Spinal cord (tissue), 10 donors: ENCODE measurements at places on chromosomes 12 and 14. TPM values are rescaled to one million over a fixed set of nuclear protein-coding genes. Genes with fewer than 3 reads are reported as not detected.

DNA sequence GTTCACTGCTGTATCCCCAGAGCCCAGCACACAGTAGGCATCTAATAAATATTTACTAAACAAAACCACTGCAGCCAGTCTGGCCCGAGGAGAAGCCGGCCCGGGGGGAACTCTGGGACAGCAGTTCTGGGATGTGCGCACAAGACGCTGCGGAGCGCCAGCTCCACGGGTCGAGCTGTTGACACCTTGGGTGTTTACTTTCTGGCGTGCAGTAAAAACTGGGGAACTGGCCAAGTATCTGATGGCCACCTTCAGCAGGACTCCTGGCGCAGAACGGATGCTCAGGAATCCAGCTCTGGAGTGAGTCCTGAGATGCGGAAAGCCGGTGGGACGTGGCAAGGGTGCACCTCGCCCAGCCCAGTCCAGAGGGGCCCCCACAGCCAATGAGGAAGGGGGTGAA is 65.6 kb downstream of the NCOR2 start:
- DNase-seq = no peak
- H3K27ac ChIP-seq = peak overlapping the region; percentile 67
- peaks cover 95% of the 10 kb centered on the region for H3K4me1 ChIP-seq
- H3K4me3 ChIP-seq = no peak overlapping the region
- H3K27me3 ChIP-seq = no peaks in the 10 kb centered on the region
- H3K36me3 ChIP-seq = peaks cover 43% of the 10 kb centered on the region

- no peaks in the 10 kb centered on the region for H3K36me3 ChIP-seq
- no peaks in the 10 kb centered on the region for H3K27me3 ChIP-seq
Measured at GRCh38 chr14:75373616-75374015, 54.2 kb upstream of the JDP2 start.

DNA sequence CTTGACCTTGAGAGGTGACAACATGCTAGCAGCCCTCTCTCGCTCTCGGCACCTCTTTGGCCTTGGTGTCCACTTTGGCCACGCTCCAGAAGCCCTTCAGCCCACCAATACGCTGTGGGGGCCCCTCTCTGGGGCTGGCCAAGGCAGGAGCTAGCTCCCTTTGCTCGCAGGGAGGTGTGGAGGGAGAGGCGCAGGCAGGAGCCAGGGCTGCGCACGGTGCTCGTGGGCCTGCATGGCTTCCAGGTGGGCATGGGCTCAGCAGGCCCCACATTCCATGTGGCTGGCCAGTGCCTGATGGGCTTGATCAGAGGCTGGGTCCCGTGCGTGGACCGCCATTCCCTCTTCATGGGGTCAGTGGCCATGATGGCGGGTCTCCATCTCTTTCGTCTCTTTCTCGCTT is 1237.0 kb upstream of the USP15 start:
- no peaks in the 10 kb centered on the region for H3K4me1 ChIP-seq
- no peak overlapping the region for H3K27ac ChIP-seq
- H3K36me3 ChIP-seq = no peaks in the 10 kb centered on the region
- DNase-seq = no peak
- H3K27me3 ChIP-seq = no peaks in the 10 kb centered on the region
- H3K4me3 ChIP-seq = no peak overlapping the region

GRCh38 chr14:101349108-101349507 is 212.2 kb upstream of the DIO3 start:
- no peaks in the 10 kb centered on the region for H3K36me3 ChIP-seq
- H3K4me3 ChIP-seq = no peak overlapping the region
- no peaks in the 10 kb centered on the region for H3K4me1 ChIP-seq
- no peaks in the 10 kb centered on the region for H3K27me3 ChIP-seq
- DNase-seq = no peak

DNA sequence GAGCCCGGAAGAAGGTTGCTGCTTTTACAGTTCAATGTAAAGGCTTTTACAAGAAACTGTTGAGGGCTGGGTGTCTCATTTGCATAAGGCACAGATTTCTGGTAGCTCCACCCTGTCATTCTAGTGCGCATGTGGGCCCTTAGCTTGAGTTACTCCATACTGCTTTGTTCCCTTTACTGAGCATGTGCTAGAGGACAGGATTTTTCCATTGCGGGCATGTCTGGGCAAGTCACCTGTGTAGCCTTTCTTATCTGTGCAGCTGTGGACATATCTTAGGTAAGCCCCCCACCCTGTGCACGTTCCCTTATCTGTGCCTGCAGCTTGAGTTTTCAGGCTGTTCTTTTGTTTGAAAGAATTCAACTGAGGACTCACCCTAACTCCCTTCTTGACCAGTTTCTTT is 56.2 kb upstream of the ARHGAP5 start:
- no peak overlapping the region for H3K27ac ChIP-seq
- H3K4me1 ChIP-seq = peaks cover 4% of the 10 kb centered on the region
- no peaks in the 10 kb centered on the region for H3K27me3 ChIP-seq
- no peak overlapping the region for H3K4me3 ChIP-seq
- no peaks in the 10 kb centered on the region for H3K36me3 ChIP-seq

- H3K27ac ChIP-seq = peak within 1 kb of the TSS; percentile 100
- DNase-seq = peak; percentile 96
- no peaks in the 10 kb centered on the region for H3K27me3 ChIP-seq
- peaks cover 11% of the 10 kb centered on the region for H3K4me1 ChIP-seq
- H3K36me3 ChIP-seq = no peaks in the 10 kb centered on the region
- H3K4me3 ChIP-seq = peak within 1 kb of the TSS; percentile 76
Measured at GRCh38 chr14:31207755-31208545, at the start of gene HECTD1. TSS of gene HECTD1 (minus strand) at chr14:31207793. CDS start at chr14:31205936, 1,857 bp downstream.

GRCh38 chr14:91171291-91171690 is 57.4 kb downstream of the DGLUCY start:
- no peak for DNase-seq
- peak overlapping the region; percentile 69 for H3K27ac ChIP-seq
- H3K36me3 ChIP-seq = peaks cover 43% of the 10 kb centered on the region
- H3K4me3 ChIP-seq = no peak overlapping the region
- H3K27me3 ChIP-seq = no peaks in the 10 kb centered on the region

GRCh38 chr12:47881826-47882427 is 22.9 kb downstream of the VDR start:
- no peak overlapping the region for H3K27ac ChIP-seq
- H3K36me3 ChIP-seq = no peaks in the 10 kb centered on the region
- DNase-seq = no peak
- peaks cover 2% of the 10 kb centered on the region for H3K27me3 ChIP-seq
- H3K4me1 ChIP-seq = peaks cover 17% of the 10 kb centered on the region

GRCh38 chr12:51285843-51286242 is 15.6 kb upstream of the SMAGP start:
- no peak for DNase-seq
- H3K27me3 ChIP-seq = no peaks in the 10 kb centered on the region
- no peaks in the 10 kb centered on the region for H3K36me3 ChIP-seq

DNA sequence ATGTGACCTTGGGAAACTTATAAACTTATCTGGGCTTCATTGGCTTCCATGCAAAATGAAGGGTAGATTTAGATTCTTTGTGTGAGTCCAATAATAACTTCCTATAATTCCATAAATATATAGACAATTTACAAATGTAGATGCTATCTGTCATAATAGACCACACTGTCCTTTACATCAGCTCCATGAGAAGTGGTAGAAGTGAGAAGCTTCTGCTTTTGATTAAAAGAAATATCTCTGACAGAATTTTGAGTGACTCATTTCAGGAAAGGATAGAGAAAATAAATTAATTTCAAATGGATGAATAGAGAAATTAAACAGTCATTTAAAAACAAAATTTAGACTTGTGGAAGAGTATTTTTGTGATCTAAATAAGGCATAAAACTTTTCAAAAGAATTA is 329.7 kb upstream of the ATP2B1 start:
- H3K27ac ChIP-seq = no peak overlapping the region
- H3K4me1 ChIP-seq = no peaks in the 10 kb centered on the region
- no peak overlapping the region for H3K4me3 ChIP-seq
- no peaks in the 10 kb centered on the region for H3K27me3 ChIP-seq

GRCh38 chr14:28703482-28703881 is 63.1 kb upstream of the FOXG1 start:
- H3K36me3 ChIP-seq = no peaks in the 10 kb centered on the region
- H3K27me3 ChIP-seq = no peaks in the 10 kb centered on the region
- no peak for DNase-seq

DNA sequence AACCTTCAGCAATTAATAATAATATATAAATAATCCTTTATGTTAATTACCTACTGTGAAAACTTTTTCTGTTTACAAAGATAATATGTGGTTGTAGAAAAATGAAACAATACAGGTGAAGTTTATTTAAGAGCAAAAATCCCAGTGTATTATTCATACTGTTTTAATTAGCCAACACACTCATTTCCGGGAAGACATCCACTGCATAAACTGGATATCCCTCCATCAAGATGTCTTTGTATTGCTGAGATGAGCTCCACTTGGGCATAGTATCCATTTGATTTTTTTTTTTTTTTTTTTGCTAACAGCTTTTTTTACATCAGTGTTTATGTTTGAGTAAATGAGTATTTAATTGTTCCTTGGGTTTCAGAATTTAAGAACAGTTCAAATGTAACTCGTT is 13.7 kb upstream of the DERA start:
- H3K4me3 ChIP-seq = no peak overlapping the region
- no peaks in the 10 kb centered on the region for H3K4me1 ChIP-seq
- no peak for DNase-seq
- H3K27me3 ChIP-seq = no peaks in the 10 kb centered on the region
- H3K36me3 ChIP-seq = peaks cover 27% of the 10 kb centered on the region

DNA sequence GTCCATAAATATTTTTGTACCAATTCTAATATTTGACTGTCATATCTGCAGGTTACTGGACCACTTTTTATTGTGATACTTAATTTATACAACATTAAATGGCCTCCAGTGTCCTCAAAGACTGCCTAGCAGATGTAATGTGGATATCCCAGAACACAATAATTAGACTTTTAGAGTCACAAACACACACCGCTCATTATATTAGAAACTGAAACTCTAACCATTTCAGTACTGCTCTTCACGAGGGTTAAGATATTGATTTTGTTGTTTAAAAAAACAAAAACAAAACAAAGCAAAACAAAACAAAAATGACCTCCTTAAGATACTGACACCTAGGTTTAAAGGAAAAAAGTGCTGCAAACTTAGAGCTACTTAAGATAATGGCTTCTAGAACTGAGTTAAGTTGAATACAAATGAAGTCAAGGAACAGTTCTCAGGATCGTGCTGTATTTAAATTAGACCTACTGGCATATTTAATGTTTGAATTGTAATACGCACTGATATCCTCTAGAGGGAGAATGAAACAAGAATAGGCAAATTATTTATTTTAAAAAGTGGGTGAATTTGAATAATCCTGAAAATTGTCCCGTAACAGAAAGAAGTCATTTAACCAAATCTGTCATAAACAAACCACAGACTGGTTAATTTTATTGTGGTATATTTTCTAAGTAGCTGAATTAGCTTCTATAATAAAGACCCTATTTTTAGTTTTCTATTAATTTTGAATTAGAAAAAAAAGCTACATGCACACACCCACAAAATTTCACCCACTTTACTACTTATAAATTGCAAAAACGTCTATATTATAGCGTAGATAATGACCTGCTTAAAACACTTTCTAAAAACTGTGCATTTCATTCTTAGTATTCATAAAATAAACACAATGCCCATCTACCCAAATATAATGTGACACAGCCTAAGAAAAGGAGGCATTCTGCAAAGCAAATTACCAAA is 395.2 kb upstream of the DCN start:
- H3K27me3 ChIP-seq = no peaks in the 10 kb centered on the region
- DNase-seq = no peak
- no peaks in the 10 kb centered on the region for H3K36me3 ChIP-seq
- peak overlapping the region; percentile 62 for H3K27ac ChIP-seq

DNA sequence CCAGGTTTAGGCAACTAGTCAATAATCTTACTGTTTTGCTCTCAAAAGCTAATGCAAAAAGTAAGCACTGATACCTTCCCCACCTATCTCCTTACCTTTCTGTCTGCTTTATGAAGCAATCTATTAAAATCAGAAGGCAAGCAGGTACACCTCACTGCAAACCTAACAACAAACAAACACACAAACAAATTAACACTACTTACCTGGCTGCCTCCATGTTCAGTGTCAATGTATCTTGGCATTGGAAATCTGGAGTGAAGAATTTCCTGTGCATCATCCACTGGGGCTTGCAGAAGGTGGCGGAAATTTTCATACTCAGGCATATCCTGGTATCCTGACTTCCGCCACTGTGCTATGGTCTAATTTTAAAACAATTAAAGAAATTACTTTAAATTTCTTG is 62.5 kb downstream of the SEC23A start:
- no peaks in the 10 kb centered on the region for H3K4me1 ChIP-seq
- H3K36me3 ChIP-seq = no peaks in the 10 kb centered on the region
- no peak for DNase-seq
- no peaks in the 10 kb centered on the region for H3K27me3 ChIP-seq
- no peak overlapping the region for H3K27ac ChIP-seq
- no peak overlapping the region for H3K4me3 ChIP-seq

DNA sequence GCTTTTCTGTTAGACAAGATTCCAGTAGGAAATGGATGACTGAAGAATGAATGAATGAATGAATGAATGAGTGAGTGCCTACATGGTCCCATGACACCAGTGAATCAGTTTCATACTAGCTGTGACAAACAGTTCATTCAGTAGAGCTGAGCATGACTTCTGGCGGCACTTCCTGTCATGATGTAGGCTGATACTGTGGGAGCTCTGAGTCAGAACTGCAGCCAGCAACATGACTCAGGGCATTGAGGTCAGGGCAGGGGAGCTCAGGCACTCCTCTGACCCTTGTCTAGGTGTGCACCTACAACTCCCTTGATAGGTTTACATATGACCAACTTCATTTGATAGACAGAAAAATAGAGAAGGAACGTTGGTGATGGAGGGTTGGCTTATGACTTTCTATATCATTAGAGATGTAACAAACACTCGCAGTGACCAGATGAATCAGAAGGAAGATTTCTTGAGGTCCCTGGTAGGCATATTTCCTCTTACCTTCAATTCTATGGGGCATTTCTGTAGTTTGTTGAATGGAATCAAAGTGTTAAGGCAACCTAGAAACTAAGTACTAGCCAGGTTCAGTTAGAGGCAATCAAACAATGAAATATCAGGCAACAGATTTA is 139.3 kb upstream of the ARHGAP5 start:
- H3K27me3 ChIP-seq = no peaks in the 10 kb centered on the region
- no peak overlapping the region for H3K4me3 ChIP-seq
- H3K27ac ChIP-seq = no peak overlapping the region
- H3K36me3 ChIP-seq = no peaks in the 10 kb centered on the region
- no peak for DNase-seq
- H3K4me1 ChIP-seq = peaks cover 5% of the 10 kb centered on the region

DNA sequence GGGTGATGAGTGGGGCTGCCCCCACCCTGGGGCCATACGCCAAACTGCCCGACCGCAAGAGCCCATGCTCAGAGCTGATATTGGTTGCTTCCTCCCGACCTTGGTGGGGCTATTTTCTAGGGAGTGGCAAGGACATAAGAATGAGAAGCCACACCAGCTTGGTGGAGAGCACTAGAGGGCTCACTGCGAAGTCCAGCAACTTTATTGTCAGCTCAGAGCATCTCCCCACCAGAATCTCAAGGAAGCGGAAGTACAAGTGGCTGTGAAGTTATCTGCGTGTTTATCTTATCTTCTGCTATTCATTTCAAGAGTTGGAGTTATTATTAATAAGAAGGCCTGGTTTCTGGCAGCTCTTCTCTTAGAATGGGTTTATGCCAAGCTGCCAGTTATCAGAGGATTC is 4.9 kb upstream of the PLXNC1 start:
- no peak for DNase-seq
- no peak overlapping the region for H3K4me3 ChIP-seq
- peaks cover 7% of the 10 kb centered on the region for H3K27me3 ChIP-seq
- H3K36me3 ChIP-seq = no peaks in the 10 kb centered on the region
- no peak overlapping the region for H3K27ac ChIP-seq

The ACSM4 gene
- not detected for polyA plus RNA-seq

The C1S gene
- 41.3 TPM for polyA plus RNA-seq

The SLC25A47 gene
- polyA plus RNA-seq = not detected

The LRTM2 gene
- polyA plus RNA-seq = 7.4 TPM

The NPFF gene
- 7.7 TPM for polyA plus RNA-seq

The KRT2 gene
- polyA plus RNA-seq = 0.18 TPM

The LRRC43 gene
- polyA plus RNA-seq = 7.1 TPM

The RPS6KA5 gene
- 7.5 TPM for polyA plus RNA-seq
